Peyer's patch (tissue), 4 donors: ENCODE measurements at places on chromosomes 16 and 17. TPM values are rescaled to one million over a fixed set of nuclear protein-coding genes. Genes with fewer than 3 reads are reported as not detected.
A peak's percentile ranks its signal among the peaks of the same experiment; 100 is the strongest.

DNA sequence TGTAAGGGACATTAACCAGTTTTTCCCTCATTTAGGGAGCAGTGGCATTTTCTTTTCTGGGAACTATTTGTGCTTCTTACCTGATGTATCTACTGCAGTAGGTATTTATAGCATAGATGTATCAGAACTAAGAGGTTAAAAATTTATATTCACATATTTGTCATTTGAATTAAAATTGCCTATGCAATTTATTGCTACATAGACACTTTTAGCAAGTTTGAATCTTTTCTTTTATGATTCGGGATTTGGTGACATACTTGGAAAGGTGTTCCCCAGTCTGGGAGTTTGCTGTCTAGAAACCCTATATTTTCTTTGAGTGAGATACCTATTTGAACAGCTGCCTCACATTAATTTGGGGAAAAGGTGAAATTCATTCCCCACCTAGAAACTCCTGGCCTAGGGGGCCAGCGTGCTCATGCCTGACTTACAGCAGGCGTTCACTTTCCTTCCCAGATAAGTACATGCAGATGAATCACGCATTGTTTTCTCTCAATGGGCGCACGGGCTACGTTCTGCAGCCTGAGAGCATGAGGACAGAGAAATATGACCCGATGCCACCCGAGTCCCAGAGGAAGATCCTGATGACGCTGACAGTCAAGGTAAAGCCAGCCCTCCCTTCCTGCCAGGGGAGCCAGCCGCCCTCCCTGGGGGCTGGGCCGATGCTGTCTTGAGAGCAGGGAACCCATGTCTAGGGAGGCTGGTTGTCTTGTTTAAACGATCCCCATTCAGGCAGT lies 73.8 kb downstream of the SDR42E1 start:
- DNase-seq: no peak

GRCh38 chr17:38751144-38751807 lies 1.3 kb upstream of the PSMB3 start:
- no peak for DNase-seq

- no peak for DNase-seq
Measured at GRCh38 chr17:50265690-50266315, 8.5 kb upstream of the TMEM92 start.

DNA sequence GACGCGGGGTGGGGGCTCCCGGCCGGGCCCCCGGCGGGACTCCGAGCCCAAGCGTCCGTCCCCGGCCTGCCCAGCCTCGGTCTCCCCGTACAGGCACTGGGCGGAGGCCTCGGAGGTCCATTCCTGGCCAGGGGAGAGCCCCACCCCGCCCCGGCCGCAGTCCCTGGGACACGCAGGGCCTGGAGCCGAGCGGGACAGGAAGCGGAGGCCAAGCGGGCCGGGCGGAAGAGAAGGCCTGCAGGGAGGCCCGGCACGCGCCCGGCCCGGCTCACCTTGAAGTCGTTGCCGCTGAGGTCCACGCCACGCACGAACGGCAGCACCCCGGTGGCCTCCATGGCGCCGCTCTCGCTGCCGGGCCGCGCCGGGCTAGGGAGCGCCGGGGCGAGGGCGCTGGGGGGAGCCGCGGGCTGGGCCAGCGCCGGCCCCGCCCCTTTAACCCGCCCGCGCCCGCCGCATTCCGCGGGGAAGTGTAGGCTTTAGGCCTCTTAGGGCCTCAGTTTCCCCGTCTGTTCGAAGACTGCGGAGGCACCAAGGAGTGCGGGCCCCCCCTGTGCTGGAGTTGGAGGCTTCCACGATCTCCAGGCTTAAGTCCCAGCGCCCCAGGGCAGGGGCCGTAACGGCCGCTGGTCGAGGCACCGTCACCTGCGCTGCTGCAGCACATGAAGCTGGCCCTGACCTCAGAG lies at the start of gene FLII:
Gene FLII, minus strand, starts transcription at position 383 of the 683 bp plus-strand sequence. Its CDS starts 48 bp downstream, at position 335.
- peak; percentile 74 for DNase-seq

- no peak for DNase-seq
Measured at GRCh38 chr16:78432451-78432850, 333.0 kb downstream of the WWOX start.

- DNase-seq: no peak
Measured at GRCh38 chr17:71934520-71934919, 186.3 kb upstream of the SOX9 start.

GRCh38 chr16:70396246-70396904 lies 42.5 kb downstream of the ST3GAL2 start:
- DNase-seq: peak; percentile 75

The ITGAL gene
- total RNA-seq: 4.3 TPM

The SDR42E2 gene
- total RNA-seq: not detected

The PLD6 gene
- total RNA-seq: 3.5 TPM

The ACSM2A gene
- not detected for total RNA-seq

The HCRT gene
- total RNA-seq: not detected
